ENCODE measurements at places on chromosomes 2 and 18.
A peak's percentile ranks its signal among the peaks of the same experiment; 100 is the strongest.

DNA sequence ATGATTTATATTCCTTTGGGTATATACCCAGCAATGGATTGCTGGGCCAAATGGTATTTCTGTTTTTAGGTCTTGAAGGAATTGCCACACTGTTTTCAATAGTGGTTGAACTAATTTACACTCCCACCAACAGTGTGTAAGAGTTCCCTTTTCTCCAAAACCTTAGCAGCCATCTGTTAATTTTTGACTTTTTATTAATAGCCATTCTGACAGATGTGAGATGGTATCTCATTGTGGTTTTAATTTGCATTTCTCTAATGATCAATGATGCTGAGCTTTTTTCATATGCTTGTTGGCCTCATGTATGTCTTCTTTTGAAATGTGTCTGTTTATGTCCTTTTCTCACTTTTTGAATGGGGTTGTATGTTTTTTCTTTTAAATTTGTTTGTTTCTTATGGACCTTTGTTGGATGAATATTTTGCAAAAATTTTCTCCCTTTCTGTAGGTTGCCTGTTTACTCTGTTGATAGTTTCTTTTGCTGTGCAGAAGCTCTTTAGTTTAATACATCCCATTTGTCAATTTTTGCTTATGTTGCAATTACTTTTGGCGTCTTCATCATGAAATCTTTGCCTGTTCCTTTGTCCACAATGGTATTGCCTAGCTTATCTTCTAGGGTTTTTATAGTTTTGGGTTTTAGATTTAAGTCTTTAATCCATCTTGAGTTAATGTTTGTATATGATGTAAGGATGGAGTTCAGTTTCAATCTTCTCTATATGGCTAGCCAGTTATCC, 119.7 kb upstream of the XIRP2 start:
- DNase-seq, result no peak

DNA sequence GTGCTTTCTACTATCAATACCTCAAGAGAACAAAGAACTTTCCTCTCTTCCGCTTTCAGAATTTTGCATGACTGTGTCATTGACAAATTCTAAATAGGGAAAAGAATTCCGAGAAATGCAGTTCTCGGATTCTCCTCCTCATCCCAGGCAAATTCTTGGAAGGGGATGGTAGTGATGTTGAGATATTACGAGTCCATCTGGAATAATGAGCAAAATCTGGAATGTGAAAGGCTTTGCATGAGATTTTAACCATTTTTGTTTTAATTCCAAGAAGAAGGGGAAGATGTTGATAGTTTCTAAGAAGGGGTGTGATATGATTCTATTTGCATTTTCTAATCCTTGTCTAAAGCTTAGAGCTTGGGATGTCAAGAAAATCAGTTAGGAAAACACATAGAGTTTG, 127.1 kb upstream of the DOCK10 start:
- DNase-seq, result no peak

GRCh38 chr18:47794725-47795433, 135.6 kb downstream of the SMAD2 start:
- no peak for DNase-seq

GRCh38 chr2:138267902-138268254, 233.7 kb upstream of the SPOPL start:
- DNase-seq, result no peak

DNA sequence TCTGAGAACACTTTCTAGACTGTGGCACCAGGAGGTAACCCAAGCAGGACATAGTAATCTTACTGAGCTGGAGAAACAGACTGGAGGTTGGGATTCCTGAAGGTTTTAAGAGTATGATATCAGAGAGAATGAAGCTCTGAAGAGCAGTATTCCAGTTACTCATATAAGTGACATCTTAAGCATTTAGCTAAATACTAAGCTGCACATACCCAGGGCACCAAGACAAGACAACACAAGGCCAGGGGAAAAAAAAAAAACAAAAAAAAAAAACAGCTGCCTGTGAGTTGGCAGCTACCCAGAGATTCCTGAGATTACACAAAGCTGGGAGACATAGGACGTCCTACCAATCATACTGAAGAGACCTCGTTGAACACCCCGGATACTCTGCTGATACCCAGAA, 175.8 kb downstream of the SRBD1 start:
- DNase-seq, result no peak

GRCh38 chr2:63888490-63889402, 47.0 kb downstream of the UGP2 start:
- DNase-seq, result no peak

- DNase-seq, result peak; percentile 68
Observed at GRCh38 chr2:240232961-240233884, 92.8 kb upstream of the OTOS start.

- DNase-seq, result no peak
Observed at GRCh38 chr18:40866013-40866645, 1088.9 kb upstream of the PIK3C3 start.

GRCh38 chr2:3641181-3641580, 16.8 kb upstream of the ALLC start:
- no peak for DNase-seq

- no peak for DNase-seq
Observed at GRCh38 chr2:216004697-216005283, 8.6 kb downstream of the MREG start.

- no peak for DNase-seq
Observed at GRCh38 chr2:196341277-196341841, 170.0 kb upstream of the STK17B start.

GRCh38 chr2:228318218-228318617, 136.7 kb upstream of the SPHKAP start:
- DNase-seq, result peak; percentile 3

GRCh38 chr2:63591566-63592175, 2.9 kb downstream of the MDH1 start:
- DNase-seq, result no peak

- no peak for DNase-seq
Observed at GRCh38 chr2:113962692-113963480, 73.0 kb downstream of the ACTR3 start.

GRCh38 chr18:46856973-46857372, 60.3 kb downstream of the PIAS2 start:
- DNase-seq, result no peak

- no peak for DNase-seq
Observed at GRCh38 chr2:11017921-11018320, 106.2 kb downstream of the KCNF1 start.

GRCh38 chr2:96409081-96409819, 73.7 kb downstream of the NCAPH start:
- no peak for DNase-seq

- no peak for DNase-seq
Observed at GRCh38 chr2:178949151-178949550, 100.8 kb downstream of the CCDC141 start.

GRCh38 chr2:197148401-197148800, 162.2 kb downstream of the ANKRD44 start:
- no peak for DNase-seq

- DNase-seq, result no peak
Observed at GRCh38 chr18:38526922-38527321, 961.3 kb upstream of the CELF4 start.

DNA sequence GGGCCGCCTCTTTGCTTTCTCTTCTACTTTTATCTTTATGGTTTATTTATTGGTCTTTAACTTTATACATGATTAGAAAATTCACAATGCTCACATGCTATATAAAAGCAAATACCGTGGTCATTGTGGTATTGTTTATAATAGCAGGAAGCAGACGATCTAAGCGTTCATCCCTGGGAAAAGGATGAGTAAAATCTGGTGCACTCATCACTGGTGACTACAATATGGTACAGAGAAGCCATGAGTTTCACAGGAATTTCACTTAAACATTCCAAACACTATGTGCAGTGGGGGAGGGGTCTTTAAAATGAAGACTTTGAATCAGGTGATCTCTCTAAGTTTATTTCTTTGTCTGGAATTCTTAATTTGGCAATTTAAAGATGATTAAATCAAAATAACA, 97.9 kb downstream of the SCN3A start:
- DNase-seq, result no peak

DNA sequence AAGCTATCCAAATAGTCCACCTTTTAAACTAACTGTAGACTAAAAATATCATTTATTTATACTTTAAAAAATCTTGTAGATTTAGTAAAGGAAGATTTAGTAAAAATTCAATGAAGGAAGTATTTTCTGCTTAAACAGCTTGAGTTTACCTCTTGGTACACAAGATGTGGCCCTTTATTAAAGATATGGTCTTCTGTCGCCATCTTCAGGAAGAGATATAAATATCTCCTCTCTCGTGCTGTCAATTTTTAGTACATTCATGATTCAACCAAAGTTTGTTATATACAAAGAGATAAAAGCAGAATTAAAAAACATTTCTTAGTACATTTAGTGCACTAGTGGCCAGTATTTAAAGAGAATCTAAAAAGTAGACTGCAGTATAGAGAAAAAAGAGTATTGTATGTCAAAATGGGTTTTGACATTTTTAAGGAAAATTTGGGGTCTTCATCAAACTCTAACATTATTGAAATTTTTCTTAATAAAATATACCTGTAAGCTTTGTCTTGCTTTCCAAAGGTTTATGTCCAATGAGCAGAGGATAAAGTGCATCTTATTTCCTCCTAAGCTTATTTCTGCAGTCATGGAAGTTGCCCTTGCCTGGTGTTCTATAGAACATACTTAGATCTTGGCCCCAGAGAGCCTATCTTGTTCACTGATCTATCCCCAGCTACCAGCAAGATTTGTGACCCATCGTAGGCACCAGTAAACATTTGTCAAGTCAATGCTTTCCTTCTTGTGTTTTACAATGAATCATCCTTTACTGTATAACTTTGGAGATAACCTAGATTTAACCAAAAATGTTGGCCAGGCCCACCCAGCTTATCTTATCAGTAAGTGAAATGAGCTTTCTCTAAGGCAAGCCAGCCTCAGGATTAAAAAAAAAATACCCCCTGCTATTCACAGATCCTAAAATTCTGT, 18.5 kb upstream of the EML6 start:
- DNase-seq, result peak; percentile 4

GRCh38 chr2:861655-862354, 88.8 kb upstream of the SNTG2 start:
- no peak for DNase-seq

DNA sequence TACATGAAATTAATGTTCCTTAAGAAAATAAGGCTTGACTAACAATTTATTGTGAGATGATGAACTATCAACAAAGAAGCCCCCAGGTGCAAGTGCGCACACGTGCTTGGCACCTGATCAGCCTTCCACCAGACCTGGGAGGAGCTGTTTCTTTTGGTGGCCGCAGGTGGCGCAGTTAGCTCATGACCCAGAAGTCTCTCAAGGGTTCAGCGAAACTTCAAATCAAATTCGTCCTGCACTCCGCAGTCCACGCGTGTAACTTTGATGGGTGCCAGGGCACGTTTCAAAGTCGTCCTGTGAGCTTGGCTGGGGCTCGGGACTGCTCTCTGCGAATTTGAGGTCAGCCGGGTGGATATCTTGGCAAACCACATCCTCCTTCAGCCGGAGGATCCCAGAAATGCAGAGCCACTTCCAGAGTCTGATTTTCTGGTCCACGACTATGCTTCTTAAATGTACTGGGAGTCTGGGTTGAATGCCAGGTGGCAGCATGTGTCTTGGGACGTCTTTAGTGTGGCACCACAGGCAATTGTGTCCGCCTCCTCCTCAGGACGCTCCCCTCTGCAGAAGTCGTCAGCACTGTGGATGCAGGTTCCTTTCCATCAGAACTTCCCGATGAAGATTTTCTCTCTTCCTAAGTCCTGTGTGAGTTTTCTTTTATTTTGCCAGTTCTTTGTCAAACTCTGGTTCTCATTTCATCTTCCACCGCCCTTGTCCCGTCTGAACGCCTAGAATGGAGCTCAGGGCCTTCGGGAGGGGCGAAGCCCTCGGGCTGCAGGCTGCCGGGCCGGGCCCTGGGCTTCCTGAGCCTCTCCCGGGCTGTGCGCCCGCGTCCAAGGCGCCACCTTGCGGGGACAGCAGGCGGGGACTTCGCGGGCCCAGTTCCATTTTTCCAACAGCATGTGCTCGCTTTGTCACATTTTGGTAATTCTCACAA, 61.3 kb upstream of the RAPGEF4 start:
- no peak for DNase-seq

DNA sequence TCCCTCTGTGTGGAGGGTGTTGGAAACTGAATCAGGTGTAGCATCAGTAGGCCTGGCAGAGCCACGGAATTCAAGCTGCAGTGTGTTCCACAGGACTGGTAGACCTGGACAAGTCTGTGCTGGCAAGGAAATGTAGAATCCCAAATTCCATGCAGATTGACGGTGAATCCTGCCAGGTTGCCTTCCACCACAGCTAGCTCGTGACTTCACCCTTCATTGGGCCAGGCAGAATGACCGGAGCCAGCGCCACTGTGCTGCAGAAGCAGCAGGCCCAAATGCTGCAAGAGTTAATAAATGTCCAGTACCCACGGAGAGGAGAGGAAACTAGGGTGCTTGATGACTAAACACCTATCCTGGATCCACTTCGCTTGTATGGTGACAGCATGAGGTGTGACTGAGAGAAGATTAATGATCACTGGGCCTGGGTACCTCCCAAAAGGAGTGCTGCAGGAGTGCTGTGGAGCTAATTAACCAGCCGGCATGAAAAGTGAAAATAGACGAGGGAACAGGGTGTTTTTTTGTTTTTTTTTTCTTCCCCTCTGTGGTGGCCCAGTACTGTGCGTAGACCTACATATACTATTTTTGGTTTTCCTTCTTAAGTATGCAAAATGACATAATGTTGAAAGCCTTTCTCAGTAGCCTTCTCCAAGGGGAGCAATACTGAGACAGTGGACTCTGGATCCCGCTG, 122.2 kb downstream of the TANC1 start:
- no peak for DNase-seq

- DNase-seq, result no peak
Observed at GRCh38 chr2:232023426-232023825, 61.9 kb downstream of the DIS3L2 start.

DNA sequence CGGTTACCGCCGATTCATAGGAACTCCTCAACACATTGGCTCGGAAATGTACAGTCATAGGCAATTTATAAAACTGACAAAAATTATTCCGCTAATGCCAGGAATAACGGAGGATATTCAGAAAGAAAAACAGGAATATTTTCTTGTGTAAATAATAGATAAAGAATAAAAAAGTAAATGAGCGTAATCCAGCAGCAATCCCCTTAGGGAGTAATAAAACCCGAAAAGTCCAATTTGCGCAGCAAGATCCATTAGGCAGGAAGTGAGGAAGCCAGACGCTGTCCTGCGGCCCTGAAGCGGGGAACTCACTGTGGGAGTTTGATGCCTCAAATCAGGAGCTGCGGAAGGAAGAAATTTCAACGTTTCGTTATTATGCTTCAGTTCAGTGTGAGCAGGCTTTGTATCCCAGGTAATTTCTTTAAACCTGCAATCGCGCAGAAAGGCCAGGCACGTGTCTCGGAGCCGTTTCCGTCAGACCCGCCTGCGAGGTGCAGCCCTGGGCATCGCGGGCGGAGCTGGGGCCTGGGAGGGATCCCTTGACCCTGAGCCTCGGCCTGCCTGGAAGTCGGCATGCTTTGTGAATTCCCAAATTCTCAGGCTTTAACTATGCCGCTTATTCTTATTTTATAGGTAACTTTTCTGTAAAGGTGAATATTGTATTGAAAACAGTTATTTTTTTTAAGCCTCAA, 180.9 kb upstream of the ALKAL2 start:
- DNase-seq, result no peak

GRCh38 chr2:165876712-165877111, 76.9 kb downstream of the TTC21B start:
- no peak for DNase-seq

Data from LNCaP clone FGC (cell line).